Pons (tissue), 1 donor: ENCODE measurements at places on chromosomes 12 and 14.

GRCh38 chr12:59717436-59717835 lies 121.6 kb downstream of the SLC16A7 start:
- no peak for DNase-seq

DNA sequence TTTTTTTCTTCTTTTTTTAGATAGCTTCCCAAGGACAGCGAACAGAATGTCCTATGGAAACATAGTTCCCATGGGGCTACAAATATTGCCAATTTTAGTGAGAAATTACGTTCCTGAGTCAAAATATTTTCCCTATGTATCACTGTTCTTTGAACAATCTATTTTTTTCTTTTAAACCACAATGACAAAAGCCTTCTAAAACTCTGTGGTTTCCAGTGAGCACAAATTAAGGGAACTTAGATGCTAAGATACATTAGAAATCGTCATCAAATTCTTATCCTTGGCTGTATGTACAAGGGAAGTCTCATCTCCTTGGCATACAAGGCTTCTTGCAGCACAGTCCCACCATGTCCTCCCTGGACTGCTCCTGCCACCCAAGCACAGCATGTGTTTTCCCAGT lies 17.9 kb downstream of the CPM start:
- no peak for DNase-seq

DNA sequence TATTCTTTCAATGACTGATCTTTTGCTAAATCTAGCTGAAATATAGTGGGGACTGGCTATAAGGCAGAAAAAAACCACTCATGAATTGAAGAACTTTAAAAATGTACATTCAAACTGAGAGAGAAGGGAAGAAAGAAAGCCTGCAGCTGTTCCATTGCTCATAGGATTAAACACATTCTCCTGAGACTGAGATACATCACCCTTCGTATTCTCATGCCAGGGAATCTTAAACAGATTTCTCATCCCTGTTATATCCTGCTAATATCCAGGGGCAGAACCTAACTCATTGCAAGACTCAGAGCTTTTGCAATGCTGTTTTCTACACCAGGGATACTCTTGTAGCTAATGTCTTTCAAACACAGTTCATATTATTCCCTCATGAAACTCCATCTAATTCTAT lies 67.2 kb upstream of the ACSS3 start:
- DNase-seq = no peak

DNA sequence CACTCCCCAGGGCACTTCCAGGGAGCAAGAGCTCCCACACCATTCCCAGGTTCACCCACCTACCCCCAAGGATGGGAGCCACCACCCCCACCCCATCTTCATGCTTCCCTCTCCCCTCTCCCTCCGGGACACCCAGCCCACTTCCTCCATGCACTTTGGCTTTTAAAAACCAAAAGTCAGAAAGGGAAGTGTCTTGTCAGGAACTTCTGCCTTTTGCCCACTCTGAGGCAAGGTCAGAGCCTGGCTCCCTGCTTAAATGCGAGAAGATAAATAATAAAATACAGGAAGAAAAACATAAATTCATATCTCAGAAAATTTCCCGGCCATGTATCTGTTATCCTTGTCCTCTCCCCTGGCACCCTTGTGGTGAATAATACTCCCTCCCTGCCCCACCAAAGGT lies 81.6 kb downstream of the PTGER2 start:
- DNase-seq = no peak

DNA sequence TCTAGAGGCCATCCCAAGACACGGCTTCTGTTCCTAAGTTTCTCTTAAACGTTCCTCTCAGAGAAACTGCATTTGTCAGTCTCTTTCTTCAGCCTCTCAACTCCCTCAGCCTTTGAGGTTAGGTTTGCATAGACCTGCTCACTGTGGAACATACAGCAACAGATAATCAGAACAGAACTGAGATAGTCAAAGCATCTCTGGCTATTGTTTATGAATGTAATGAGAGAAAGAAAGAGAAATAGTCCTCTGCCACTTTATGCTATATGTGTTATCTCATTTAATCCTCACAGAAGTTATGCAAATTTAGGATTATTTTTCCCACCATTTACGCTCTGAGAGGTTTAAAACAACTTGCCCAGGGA lies 190.6 kb downstream of the PHLDA1 start:
- DNase-seq = no peak

DNA sequence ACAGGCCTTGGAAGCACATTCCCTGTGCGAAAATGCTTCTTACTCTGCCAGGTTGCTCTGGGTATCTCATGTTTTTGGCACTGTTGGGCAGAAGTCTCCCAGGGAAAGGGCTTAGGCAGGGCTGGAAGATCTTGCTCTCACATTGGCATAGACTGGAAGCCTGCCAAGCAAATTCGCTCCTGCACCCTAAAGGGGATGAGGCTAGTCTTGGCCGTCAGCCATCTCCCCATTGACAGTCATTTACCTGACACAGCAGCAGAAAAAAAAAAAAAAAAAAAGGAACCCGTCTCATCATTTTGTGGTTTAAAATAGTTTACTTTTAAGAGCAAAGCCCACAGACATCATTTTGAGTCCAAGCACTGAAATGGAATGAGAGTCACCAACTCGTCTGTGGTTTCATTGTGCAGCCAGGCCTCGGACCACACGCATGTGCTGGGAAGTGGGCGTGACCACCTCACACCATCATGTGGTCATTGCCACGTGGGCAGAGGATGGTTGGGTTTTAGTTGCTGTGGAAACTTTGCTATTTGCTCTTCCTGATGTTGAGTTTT lies 84.8 kb downstream of the NRXN3 start:
- DNase-seq = no peak

DNA sequence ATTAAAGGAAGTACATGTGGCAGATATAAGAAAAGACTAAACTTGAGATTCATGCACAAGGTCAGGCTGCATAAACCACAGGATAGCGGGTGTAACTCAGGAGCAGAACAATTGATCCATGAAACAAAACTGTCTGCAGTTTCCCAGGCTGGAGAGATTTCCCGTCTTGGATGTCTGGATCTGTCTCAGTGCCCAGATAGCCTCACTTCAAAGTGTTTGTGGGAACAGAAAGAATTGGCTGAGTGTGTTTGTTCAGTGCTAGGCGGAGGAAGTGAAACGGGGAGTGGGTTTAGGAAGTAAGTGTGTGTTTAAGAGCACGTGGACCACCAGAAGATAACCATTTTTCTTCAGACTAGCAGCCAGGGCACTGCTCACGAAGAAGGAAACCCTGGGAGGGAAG lies 1.4 kb upstream of the RNASE10 start:
- peak; percentile 83 for DNase-seq

GRCh38 chr14:31994391-31995033 lies 82.6 kb upstream of the ARHGAP5 start:
- DNase-seq = no peak

DNA sequence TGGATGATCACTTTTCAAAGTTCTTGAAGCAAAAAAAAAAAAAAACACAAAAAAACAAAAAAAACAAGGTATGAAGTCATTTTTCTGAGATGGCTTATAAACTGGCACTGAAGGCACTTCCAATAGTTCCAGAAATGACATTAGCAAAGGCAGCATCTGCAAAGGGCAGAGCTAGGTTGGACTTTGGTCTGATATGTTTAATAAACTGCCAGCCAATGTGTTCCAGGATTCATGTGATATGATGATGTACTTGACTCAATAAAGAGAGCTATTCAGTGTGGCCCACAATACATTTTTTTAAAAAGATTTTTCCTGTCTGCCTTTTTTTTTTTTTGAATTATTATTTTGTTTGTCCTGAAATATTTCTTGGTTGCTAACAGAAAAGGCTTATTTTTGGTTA lies 79.6 kb downstream of the VRK1 start:
- no peak for DNase-seq

- no peak for DNase-seq
These were observed at the start of gene SOAT2 for GRCh38 chr12:53102883-53103807. Gene SOAT2, plus strand, starts transcription at chr12:53103486. Its CDS starts 92 bp downstream, at chr12:53103578.

- DNase-seq = peak; percentile 59
These were observed 53.3 kb upstream of the CERS5 start for GRCh38 chr12:50220363-50220995.

GRCh38 chr12:112219195-112219594 lies 93.8 kb downstream of the TRAFD1 start:
- no peak for DNase-seq

DNA sequence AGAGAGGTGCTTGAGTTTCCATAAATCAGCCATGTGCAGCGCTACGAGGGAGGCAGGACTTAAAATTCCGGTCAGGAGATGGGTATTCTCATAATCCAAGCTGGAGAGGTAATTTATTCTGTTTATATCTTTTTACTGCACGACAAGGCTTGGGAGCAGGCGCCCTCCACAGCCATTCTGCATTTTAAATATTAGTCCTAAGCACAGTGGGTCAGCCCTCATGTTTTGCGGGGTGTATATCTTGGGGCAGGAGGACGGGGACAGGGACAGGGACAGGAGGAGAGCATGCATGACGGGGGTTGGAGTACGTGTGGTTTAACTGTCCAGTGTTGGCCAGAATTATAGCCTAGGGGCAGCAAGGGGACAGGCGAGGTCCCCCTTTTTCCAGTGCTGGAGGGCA lies 14.5 kb downstream of the LHX5 start:
- no peak for DNase-seq

DNA sequence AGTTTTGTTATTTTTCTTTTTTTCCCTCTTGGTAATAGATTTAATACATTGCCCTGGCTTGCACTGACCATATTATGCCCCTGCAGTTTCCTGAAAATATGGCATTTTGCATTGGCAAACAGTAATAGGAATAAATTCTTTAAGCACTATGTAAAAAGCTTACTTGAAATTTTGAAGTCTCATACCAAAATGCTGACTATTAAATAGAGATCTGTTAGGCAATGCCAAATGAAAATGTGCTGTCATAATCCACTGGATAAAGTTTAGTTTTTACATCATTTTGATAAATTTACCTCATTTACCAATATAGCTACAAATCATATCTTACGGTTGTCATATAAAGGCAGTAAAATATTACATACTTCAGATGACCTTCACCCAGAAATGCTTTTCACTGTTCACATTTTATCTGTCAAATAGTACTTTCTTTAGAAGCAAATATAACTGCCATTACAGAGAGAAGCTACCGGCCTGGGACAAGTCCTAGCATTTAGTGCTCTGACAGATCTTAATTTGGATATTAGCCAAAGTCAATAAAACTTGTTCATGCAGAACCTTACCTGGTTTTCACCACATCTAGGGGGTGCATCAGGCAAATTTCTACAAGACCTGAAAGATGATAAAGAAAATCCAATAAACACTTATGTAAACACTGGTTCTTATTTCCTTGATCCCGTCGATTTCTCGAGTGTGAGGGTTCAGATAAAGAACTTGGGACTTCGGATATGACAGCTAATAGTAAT lies 212.9 kb downstream of the PAX9 start:
- no peak for DNase-seq

- no peak for DNase-seq
These were observed 1.6 kb downstream of the VDR start for GRCh38 chr12:47903151-47903611.

GRCh38 chr14:78863143-78863542 lies 693.0 kb downstream of the NRXN3 start:
- DNase-seq = no peak

DNA sequence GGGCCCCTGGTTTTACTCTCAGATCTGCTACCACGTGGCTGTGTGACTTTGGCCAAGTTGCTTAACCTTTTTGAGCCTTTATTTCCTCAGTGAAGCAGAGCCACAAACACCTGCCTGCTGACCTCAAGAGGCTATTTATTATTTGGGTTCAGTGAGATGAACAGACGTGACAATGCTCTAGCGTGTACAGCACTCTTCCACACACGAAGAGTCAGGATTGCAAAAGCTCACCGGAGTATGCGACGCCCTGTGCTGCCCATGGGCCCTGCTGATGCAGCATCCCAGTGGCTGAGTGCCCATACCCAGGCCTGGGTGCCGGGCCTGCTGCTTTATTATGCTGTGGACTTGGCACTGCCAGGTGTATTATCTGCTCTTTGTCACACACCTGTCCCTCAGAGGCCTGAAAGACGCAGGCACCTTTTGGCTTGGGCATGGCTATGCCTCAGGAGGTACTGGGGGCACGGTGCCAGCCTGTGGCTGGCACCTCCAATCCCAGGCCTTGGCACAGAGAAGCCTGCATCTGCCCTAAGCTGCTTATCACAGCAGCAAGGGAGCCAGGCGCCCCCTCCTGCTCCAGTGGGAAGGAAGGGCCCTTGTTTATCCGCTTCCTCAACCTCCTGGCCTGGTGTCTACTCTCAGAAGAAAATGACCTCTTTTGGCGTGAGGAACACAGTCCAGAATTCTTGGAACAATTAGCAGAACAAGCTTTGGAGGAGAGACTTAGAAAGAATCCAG lies 22.3 kb upstream of the TC2N start:
- peak; percentile 76 for DNase-seq

DNA sequence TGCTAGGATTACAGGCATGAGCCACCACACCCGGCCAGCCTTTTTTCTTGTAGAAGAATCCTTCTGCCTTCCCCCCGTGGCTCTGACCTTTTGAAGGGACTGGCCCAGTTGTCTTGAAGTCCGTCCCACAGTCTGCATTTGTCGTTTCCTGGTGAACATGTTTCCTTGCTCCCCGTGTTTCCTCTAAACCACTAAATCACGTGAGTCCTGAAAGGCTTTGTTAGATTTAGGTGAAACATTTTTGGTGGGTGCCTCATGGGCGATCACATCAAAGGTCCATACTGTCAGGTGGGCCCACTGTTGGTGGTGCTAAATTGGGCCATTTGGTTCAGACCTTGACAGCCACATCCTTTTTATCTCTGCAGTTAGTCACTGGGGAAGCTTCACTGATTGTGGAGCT lies 26.3 kb downstream of the MLXIP start:
- no peak for DNase-seq

- peak; percentile 51 for DNase-seq
These were observed 10.3 kb upstream of the SERPINA3 start for GRCh38 chr14:94601884-94602391.

DNA sequence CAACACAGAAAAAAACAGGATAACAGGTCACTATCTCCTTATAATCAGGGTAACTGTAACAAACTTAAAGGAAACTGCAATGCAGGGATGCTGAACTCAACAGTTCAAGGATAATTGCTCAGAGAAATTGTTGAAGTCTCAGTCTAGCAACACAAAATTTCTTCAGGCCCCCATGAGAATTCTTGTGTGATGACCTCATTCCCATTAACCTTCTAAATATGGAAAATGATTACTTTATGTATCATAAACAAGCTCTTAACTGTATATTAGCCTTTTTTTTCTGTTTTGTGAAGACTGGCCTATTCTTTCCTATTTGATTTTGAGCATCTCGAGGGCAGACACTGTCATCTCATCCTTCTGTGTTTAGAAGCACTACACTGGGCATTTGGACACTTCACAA lies 47.1 kb downstream of the IGF1 start:
- DNase-seq = no peak

DNA sequence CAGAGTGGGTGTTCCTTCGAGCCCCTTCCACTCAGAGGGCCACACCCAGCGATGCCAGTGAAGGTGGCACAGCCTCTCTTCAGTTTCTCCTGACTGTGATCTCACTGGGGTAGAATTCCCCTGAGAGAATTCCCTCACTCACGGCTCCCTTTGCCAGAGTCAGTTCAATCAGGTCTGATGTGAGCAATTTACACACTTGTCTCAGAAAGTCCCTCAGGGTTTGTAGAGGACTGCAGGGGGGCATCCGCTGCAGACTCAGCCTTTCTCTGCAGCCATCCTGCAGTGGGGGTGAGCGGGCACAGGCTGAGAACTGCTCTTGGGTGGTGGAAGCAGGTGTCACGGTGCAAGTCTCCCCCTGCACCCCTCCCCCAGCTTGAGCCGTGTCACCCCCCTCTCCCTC lies 205.4 kb upstream of the PRMT8 start:
- no peak for DNase-seq
